GDM1 (cell line): ENCODE measurements at places on chromosomes 5 and 9.

GRCh38 chr9:87672586-87672985 is 53.3 kb upstream of the CTSL start:
- DNase-seq, result no peak

DNA sequence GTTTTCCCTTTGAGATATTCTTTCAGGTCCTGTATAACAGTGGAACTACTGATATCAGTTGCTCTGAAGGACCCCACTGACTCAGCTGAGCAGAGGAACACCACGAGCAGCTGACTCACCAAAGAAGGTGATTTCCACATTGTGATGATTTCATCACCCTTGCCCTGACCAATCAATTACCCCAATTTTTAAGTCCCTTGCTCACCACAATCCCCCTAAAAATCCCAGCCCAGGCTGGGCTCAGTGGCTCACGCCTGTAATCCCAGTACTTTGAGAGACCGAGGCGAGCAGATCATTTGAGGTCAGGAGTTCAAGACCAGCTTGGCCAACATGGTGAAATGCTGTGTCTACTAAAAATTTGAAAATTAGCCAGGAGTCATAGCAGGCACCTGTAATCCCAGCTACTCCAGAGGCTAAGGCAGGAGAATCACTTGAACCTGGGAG is 125.3 kb upstream of the ABCA1 start:
- no peak for DNase-seq

DNA sequence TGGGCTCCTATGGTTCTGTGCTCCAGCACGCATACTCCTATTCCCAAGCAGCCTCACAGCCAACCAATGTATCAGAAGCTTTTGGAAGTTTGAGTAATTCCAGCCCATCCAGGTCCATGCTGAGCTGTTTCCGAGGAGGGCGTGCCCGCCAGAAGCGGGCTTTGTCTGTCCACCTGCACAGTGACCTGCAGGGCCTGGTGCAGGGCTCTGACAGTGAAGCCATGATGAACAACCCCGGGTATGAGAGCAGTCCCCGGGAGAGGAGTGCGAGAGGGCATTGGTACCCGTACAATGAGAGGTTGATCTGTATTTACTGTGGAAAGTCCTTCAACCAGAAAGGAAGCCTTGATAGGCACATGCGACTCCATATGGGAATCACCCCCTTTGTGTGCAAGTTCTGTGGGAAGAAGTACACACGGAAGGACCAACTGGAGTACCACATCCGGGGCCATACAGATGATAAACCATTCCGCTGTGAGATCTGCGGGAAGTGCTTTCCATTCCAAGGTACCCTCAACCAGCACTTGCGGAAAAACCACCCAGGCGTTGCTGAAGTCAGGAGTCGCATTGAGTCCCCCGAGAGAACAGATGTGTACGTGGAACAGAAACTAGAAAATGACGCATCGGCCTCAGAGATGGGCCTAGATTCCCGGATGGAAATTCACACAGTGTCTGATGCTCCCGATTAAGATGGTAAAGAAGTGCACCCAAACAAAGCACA is 19.9 kb downstream of the ZBTB34 start:
- no peak for DNase-seq

DNA sequence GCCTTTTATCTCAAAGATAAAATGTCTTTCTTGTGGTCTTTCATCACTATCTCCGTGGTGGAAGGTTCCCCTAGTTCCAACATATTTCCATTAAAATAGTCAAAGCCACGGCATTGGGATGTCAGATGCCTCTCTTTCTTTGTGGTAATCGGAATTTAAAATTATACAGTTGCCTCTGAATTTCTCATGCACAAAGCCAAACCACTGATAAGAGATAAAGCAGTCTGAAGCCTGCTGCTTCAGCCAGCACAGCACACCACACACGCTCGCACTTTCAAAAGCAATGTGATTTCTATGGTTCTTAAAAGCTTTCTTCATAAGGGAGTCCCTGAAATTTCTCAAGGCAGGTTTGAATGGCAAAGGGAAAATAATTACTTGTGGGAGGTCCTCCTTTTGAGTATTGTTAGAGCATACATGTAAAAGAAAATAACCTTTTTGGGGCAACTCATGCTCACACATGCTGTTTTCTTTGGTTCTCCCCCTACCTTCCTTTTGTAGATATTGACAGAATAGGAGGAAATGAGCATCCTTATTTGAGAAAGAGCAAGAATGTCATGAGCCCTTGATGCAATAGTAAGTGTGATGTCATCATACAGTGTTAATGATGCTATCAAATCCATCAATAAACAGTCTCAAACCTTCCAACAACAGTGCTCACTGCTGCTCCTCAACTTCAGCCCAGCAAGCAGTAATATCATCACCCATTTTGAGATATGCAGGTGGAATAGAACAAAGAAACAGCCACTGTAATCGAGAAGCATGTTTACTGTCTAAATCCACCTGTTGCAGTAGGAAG is 85.7 kb upstream of the PPP1R2B start:
- no peak for DNase-seq

DNA sequence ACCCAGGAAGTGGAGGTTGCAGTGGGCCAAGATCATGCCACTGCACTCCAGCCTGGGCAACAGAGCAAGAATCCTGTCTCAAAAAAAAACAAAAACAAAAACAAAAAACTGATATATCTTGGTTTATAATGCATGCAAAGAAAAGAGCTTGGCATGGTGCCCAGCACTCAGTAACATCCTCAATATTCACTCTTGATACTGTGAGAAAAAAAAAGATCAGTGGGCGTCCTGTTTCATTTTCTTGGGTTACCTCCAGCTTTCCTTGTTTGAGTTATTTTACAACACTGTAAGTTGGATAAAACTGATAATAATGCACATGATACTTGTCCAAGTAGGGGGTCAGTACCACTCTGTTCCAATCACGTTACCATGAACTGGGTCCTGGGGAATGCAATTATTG is 7.8 kb downstream of the PHYHD1 start:
- DNase-seq, result no peak

DNA sequence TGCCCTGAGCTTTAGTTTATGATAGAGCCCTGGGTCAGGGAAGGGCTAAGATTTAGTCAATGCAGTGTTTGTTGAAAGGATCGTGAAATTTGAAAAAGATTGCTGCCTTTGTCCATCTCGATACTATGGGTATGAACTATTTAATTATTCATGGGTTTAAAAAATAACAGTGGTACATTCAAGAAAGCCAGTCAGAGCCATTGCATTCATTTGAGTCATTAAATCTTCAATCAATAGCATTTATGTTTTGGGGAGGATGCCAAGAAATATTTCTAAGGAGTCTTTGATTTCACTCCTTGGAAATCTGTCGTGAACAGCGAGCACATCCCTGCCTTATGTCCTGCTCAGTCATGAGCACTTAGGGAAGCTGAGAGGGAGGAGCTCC is 54.4 kb upstream of the LRRTM2 start:
- no peak for DNase-seq

DNA sequence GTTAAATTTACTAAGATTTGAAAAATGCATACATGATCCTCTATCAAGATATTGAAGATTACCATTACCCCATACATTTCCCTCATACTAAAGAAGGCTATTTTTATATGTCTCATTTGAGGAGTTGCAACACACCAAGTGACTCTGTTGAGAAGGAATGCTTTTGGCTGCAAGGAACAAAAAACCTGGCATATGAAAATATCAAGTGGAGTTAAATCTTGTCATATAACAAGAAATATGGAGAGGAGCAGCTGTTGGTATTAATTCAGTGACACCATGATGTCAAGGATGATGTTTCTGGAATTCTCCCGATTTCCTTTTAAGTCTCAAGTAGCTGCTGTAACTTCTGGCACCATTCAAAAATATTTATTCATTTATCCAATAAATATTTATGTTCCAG is 193.8 kb downstream of the CSNK1G3 start:
- DNase-seq, result no peak

GRCh38 chr9:76181020-76181641 is 213.1 kb downstream of the RFK start:
- DNase-seq, result no peak

- DNase-seq, result no peak
Measured at GRCh38 chr5:65805089-65805488, 83.1 kb downstream of the NLN start.
